ENCODE measurements at places on chromosomes 7 and 10. TPM values are rescaled to one million over a fixed set of nuclear protein-coding genes. Genes with fewer than 3 reads are reported as not detected.

GRCh38 chr10:22560096-22560912 is 154.1 kb downstream of the PIP4K2A start:
- DNase-seq: no peak

MMRN2 gene
- total RNA-seq: 0.60 TPM

- DNase-seq: no peak
Measured at GRCh38 chr7:120783721-120784120, 74.2 kb downstream of the TSPAN12 start.

MYH16 gene
- total RNA-seq: 1.1 TPM

Measured in RPMI7951 (cell line).